Large intestine (tissue), 12 donors: ENCODE measurements at places on chromosomes 5 and 9. TPM values are rescaled to one million over a fixed set of nuclear protein-coding genes. Genes with fewer than 3 reads are reported as not detected.

DNA sequence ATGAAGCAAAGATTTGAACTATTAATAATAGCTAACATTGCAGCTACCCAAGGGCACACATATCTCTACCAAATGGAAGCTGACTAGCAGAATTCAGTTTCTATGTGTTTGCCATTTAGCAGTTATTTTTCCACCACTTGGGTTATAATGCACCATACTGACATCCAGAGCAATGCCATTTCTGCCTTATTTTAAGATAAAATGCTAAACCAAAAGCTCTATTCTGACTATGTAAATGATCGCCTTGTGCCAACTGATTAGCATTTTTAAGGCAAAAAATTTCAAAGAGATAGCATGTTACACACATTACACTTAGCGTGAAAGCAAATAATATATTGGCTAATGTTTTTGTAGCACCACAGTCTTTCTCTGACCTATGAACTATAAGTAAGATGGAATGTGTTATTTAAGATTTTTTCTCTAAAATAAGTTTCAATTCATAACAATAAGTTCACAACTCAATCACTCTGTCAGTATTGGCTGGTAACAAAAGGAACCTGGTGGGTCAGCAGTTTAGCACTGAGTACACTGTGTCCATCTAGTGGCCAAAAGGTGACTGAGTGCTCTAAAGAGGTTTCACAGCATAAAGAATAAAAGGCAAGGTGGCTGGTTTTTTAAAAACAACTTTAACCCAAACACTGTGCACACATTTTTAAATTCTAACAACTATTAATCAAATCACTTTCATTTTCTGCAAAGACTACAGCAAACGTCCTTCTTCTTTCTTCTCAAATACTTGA, 443.5 kb downstream of the PDE4D start:
- no peak overlapping the region for H3K4me3 ChIP-seq
- no peaks in the 10 kb centered on the region for H3K36me3 ChIP-seq
- no peak for DNase-seq
- H3K4me1 ChIP-seq = no peaks in the 10 kb centered on the region
- H3K27me3 ChIP-seq = no peaks in the 10 kb centered on the region
- H3K27ac ChIP-seq = no peak overlapping the region

- no peaks in the 10 kb centered on the region for H3K27me3 ChIP-seq
- H3K36me3 ChIP-seq = peaks cover 9% of the 10 kb centered on the region
- no peak overlapping the region for H3K27ac ChIP-seq
- no peaks in the 10 kb centered on the region for H3K4me1 ChIP-seq
- DNase-seq = no peak
Observed at GRCh38 chr9:35306283-35306682, 144.5 kb downstream of the UNC13B start.

- DNase-seq = no peak
- no peak overlapping the region for H3K27ac ChIP-seq
- H3K4me1 ChIP-seq = peaks cover 16% of the 10 kb centered on the region
- no peaks in the 10 kb centered on the region for H3K36me3 ChIP-seq
- H3K4me3 ChIP-seq = no peak overlapping the region
Observed at GRCh38 chr5:962386-962785, 46.2 kb upstream of the NKD2 start.

GRCh38 chr9:92649007-92649406, 20.9 kb downstream of the IPPK start:
- no peaks in the 10 kb centered on the region for H3K4me1 ChIP-seq
- DNase-seq = no peak
- no peaks in the 10 kb centered on the region for H3K27me3 ChIP-seq
- no peak overlapping the region for H3K27ac ChIP-seq

- H3K36me3 ChIP-seq = no peaks in the 10 kb centered on the region
- DNase-seq = no peak
- H3K27me3 ChIP-seq = no peaks in the 10 kb centered on the region
- no peak overlapping the region for H3K27ac ChIP-seq
- no peak overlapping the region for H3K4me3 ChIP-seq
- H3K4me1 ChIP-seq = peaks cover 44% of the 10 kb centered on the region
Observed at GRCh38 chr5:14147210-14147609, 4.1 kb downstream of the TRIO start.

DNA sequence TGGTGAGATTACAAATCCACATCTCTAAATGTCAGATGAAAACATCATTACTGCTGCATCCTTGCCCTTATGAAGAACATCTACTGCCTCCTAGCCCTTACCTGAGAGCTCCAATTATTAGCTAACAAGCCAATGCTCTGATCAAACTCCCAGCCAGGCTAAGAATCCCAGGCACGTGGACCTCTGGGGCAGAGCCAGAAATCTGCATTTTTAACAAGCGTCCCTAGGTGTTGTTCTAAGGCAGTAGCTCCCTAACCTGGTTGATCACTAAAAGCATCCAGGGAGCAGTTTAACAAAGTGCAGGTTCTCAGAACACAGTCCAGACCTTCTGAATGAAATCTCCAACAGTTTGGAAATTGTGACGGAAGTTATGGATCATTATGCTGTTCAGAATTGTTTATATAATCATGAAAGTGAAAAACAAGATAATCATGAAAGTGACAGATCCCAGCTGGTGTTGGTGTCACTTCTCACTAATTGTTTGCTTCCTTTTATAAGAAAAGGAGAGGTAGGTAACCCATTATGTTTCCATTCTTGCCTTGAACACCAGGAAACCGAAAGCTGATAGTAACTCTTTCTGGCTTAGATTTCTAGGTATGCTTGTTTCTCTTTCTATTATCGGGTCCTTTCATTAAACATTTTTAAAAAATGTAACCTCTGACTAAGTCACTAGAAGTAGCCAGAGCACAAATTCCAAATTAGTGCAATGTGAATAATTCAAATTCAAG, 216.5 kb upstream of the NR4A3 start:
- H3K27ac ChIP-seq = no peak overlapping the region
- no peak overlapping the region for H3K4me3 ChIP-seq
- no peaks in the 10 kb centered on the region for H3K27me3 ChIP-seq
- H3K4me1 ChIP-seq = no peaks in the 10 kb centered on the region
- H3K36me3 ChIP-seq = no peaks in the 10 kb centered on the region

- H3K27me3 ChIP-seq = no peaks in the 10 kb centered on the region
- H3K4me3 ChIP-seq = no peak overlapping the region
- DNase-seq = no peak
- H3K27ac ChIP-seq = no peak overlapping the region
- peaks cover 11% of the 10 kb centered on the region for H3K36me3 ChIP-seq
Observed at GRCh38 chr5:119470851-119471451, 18.7 kb downstream of the HSD17B4 start.

- no peak overlapping the region for H3K27ac ChIP-seq
- peaks cover 19% of the 10 kb centered on the region for H3K4me1 ChIP-seq
- no peak overlapping the region for H3K4me3 ChIP-seq
- H3K27me3 ChIP-seq = no peaks in the 10 kb centered on the region
Observed at GRCh38 chr5:149370878-149371277, 8.2 kb downstream of the IL17B start.

GRCh38 chr5:22249209-22249729, 603.9 kb downstream of the CDH12 start:
- H3K27ac ChIP-seq = no peak overlapping the region
- DNase-seq = no peak
- no peaks in the 10 kb centered on the region for H3K36me3 ChIP-seq
- H3K4me3 ChIP-seq = no peak overlapping the region

- H3K36me3 ChIP-seq = no peaks in the 10 kb centered on the region
- no peaks in the 10 kb centered on the region for H3K27me3 ChIP-seq
- DNase-seq = no peak
- H3K4me1 ChIP-seq = no peaks in the 10 kb centered on the region
- H3K4me3 ChIP-seq = no peak overlapping the region
- H3K27ac ChIP-seq = no peak overlapping the region
Observed at GRCh38 chr5:112574536-112574935, 155.5 kb upstream of the EPB41L4A start.

GRCh38 chr5:172902497-172903472, 56.4 kb upstream of the RPL26L1 start:
- peaks cover 41% of the 10 kb centered on the region for H3K4me1 ChIP-seq
- DNase-seq = peak; percentile 66
- H3K36me3 ChIP-seq = peaks cover 28% of the 10 kb centered on the region
- H3K27ac ChIP-seq = peak overlapping the region; percentile 55

DNA sequence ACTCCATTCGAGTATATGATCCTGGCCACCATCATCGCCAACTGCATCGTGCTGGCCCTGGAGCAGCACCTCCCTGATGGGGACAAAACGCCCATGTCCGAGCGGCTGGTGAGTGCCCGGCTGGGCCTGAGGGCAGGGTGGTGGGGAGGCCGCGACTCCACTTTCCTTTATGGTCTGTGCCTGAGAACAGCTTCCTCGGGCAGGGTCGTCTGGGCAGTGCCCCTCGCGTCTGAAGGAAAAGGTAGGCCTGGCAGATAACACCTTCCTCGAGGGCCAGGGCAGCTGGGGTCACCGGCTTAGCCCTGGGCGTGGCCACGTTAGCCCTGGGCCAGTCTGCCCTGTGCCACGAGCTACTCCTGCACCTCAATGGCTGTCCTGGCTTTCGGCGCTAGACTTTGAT, 1.5 kb downstream of the CACNA1B start:
- H3K36me3 ChIP-seq = no peaks in the 10 kb centered on the region
- no peak overlapping the region for H3K4me3 ChIP-seq
- no peaks in the 10 kb centered on the region for H3K4me1 ChIP-seq
- peaks cover 25% of the 10 kb centered on the region for H3K27me3 ChIP-seq
- no peak for DNase-seq

FGF10 gene
- polyA plus RNA-seq = 5.7 TPM

RNF183 gene
- 0.91 TPM for polyA plus RNA-seq

PCDHGB4 gene
- 1.4 TPM for polyA plus RNA-seq

PIP5KL1 gene
- polyA plus RNA-seq = 0.79 TPM

IFNA21 gene
- 0.13 TPM for polyA plus RNA-seq
